GM12878 (cell line): ENCODE measurements at places on chromosomes 12 and 14. TPM values are rescaled to one million over a fixed set of nuclear protein-coding genes. Genes with fewer than 3 reads are reported as not detected.

DNA sequence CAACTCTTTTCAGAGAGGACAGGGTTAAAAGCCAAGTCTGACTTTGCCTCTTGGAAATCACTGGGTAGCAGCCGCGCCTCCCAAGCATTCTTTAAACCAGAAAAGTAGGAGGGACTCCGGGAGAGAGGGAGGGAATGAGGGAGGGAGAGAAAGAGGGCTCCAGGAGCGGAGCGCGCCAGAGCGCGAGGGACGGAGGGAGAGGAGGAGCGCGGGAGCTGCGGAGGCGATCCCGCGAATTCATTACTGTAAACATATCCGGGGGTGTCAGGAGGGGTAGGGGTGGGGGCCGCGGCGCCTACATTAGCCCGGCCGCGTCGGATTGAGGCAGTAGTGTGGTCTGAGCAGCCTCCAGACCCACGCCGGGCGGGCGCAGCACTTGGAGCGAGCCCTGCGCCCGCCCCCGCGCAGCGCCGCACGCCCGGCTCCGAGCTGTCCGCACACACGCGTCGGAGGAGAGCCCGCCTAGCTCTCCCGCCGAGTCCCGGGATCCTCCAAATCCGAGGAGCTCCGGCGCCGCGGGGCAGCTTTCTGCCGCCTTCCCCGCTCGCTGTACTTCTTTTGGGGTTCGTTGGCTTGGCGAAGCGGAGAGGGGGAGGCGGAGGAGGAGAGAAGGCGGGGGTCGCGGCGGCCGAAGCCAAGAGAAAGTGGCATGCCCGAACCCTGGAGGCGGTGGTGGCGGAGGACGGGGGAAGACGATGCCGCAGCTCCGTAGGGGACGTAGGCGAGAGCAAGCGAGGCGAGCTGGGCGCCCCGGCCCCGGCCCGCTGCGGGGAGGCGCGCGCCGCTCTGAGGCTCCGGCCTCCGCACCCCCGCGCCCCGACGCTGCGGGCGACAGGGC lies 3.3 kb downstream of the FLRT2 start:
- H3K4me1 ChIP-seq: no peaks in the 10 kb centered on the region
- no peaks in the 10 kb centered on the region for H3K27me3 ChIP-seq
- no peak overlapping the region for H3K4me3 ChIP-seq
- H3K27ac ChIP-seq: no peak overlapping the region

DNA sequence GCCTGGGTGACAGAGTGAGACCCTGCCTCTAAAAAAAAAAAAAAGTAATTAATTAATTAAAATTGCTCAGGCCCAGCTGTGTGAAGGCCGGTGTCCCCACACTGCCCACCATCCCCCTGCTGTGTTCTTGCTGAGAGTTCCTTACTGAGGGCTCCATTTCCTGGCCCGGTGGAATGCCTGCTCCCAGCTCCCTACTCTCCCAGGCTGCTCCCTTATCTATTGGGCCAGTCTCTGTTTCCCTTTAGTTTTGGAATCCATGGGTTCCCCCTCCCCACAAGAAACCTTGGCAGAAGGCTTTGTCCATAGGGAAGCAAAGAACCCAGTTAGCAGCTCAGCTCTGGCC lies 19.0 kb downstream of the MLXIP start:
- H3K36me3 ChIP-seq: no peaks in the 10 kb centered on the region
- H3K27ac ChIP-seq: no peak overlapping the region
- H3K4me1 ChIP-seq: peaks cover 8% of the 10 kb centered on the region
- no peak overlapping the region for H3K4me3 ChIP-seq

DNA sequence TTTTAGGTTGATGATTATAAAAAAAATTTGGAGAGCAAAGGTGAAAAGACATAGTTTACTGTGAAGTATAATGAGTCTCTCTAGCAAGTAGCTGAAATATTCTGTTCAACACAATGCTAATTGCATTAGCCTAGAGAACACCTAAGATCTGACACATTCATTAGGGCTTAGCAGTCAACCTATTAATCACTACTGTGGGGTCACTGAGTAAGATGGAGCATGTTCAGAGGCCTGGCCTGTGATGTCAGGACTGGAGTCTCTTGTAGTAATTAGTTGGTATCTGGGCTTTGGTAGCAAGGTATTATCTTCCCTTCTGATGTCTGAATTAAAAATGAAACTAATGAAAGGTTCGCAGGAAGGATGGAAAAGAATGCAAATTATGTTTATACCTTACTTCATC lies 112.7 kb downstream of the SLC16A7 start:
- H3K4me3 ChIP-seq: no peak overlapping the region
- no peak overlapping the region for H3K27ac ChIP-seq
- no peaks in the 10 kb centered on the region for H3K36me3 ChIP-seq

DNA sequence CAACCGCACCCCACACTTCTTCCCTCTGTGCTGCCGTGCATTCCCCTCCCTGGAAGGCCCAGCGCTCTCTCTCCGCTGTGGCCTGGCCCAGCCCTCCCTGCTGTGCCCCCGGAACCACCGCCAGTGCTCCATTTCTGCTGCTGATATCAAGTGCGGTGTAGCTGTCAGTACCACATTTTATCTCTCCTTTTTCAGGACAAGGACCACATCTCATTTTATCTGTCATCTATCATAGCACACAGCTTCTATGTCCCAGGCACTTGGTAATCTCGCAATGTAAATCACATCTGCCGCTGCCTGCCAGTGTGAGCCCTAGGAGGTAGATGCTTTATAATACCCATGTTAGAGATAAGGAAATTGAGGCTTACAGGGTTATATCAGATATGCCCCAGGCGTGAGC lies 18.3 kb downstream of the IL31 start:
- no peak overlapping the region for H3K27ac ChIP-seq
- H3K4me3 ChIP-seq: no peak overlapping the region
- no peaks in the 10 kb centered on the region for H3K27me3 ChIP-seq
- no peaks in the 10 kb centered on the region for H3K4me1 ChIP-seq
- no peak for DNase-seq

DNA sequence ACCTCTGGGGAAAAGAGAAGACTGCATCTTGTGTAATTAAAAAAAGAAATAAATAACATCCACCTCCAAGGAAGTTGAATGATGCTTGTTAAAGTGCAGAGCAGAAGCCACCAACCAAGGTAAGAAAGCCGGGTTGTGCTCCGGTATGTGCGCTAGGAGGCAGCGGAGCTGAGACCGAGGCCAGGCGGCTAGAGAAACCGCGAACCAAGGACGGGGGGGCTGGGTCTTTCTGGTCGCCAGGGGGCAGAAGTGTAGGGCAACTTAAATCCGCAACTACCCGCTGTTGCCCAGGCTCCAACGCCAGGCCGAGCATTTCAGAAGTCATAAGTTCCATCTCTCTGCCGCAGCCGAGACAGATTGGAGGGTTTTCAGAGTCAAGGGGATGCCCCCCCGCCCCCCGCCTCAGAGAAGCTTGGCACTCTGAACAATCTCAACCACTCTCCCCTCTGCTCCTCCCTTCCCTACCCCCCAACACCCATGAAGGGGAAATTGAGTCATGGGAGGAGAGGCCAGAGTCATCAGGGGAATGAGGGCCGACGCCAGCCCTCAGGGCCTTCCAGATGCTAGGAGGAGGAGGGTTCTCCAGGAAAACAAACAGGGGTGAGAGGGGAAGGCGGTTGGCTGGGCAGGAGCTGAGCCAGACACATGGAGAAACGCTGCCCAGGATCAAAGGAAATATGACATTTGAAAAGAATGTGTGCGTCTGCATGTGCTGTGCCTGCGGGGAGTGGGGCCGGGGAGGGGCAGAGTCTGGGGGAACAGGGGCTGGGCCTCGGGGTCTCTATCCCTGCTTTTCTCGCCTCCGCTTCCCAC lies 2.2 kb upstream of the NFATC4 start:
- no peak overlapping the region for H3K27ac ChIP-seq
- H3K27me3 ChIP-seq: peaks cover 1% of the 10 kb centered on the region
- peak; percentile 38 for DNase-seq
- peak overlapping the region; percentile 31; the same call in 1 of the 2 replicates for H3K4me3 ChIP-seq
- no peaks in the 10 kb centered on the region for H3K36me3 ChIP-seq

DNA sequence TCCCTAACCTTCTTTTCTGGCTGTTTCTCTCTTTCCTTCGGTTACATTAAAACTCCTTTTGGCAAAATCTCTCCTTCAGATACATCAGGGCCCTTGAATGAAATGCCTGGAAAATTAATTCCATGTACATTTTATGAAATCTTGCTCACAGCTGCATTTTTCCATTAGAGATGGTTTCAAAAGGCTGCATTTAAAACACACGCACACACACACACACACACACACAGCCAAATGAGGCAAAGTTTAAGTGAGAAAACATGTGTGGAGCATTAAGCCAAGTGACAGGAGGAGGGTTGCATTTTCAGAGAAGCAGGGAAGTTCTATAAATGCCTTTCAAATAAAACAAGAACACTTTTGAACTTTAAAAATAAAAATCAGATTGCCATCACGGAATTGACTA lies 216.4 kb downstream of the LRIG3 start:
- H3K27me3 ChIP-seq: no peaks in the 10 kb centered on the region
- no peak overlapping the region for H3K27ac ChIP-seq
- no peak overlapping the region for H3K4me3 ChIP-seq
- no peaks in the 10 kb centered on the region for H3K36me3 ChIP-seq
- H3K4me1 ChIP-seq: no peaks in the 10 kb centered on the region

The SOX5 gene
- polyA plus RNA-seq: 0.08 and 0.38 TPM in 2 replicates

DNA sequence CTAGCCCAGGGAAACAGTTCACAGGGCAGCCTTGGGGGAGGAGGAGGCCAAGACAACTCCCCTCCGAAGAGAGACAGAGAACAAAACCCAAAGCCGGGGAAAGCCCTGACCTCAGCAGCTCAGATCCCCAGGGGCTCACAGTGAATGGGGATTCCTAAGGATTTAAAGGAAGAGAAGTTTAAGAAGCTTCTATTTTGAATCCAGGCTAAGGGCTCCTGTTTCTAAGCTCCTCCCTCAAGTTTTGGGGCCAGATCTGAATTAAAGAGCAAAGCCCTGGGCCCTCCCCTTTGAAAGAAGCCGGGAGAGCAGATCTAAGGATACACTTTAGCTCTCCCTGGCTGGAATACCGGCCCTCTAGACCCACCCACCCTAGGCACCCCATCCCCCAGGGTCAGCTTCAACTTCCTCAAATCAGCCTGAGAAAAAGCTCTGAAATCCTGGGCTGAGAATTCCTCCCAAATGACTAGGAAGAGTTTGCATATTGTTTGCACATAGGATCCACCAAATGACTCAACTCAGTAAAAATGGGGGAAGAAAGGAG lies 3.9 kb downstream of the KDM2B start:
- peak overlapping the region; percentile 50 for H3K27ac ChIP-seq
- H3K27me3 ChIP-seq: no peaks in the 10 kb centered on the region
- DNase-seq: no peak
- H3K4me1 ChIP-seq: peaks cover 19% of the 10 kb centered on the region
- H3K36me3 ChIP-seq: no peaks in the 10 kb centered on the region
- H3K4me3 ChIP-seq: peak overlapping the region; percentile 45

The PCNX1 gene
- 8.6 and 9.3 TPM in 2 replicates for polyA plus RNA-seq

- no peak for DNase-seq
- no peaks in the 10 kb centered on the region for H3K27me3 ChIP-seq
- no peaks in the 10 kb centered on the region for H3K36me3 ChIP-seq
- no peak overlapping the region for H3K4me3 ChIP-seq
Observed at GRCh38 chr12:97016163-97016562, 109.1 kb downstream of the NEDD1 start.

GRCh38 chr12:127909041-127909440 lies 357.9 kb upstream of the TMEM132C start:
- no peak for DNase-seq
- H3K27ac ChIP-seq: no peak overlapping the region
- H3K36me3 ChIP-seq: no peaks in the 10 kb centered on the region

GRCh38 chr12:40146800-40147797 lies 41.2 kb upstream of the SLC2A13 start:
- no peak for DNase-seq
- H3K27me3 ChIP-seq: no peaks in the 10 kb centered on the region
- H3K36me3 ChIP-seq: no peaks in the 10 kb centered on the region
- no peak overlapping the region for H3K4me3 ChIP-seq

- no peaks in the 10 kb centered on the region for H3K4me1 ChIP-seq
- DNase-seq: no peak
- H3K4me3 ChIP-seq: no peak overlapping the region
- no peaks in the 10 kb centered on the region for H3K36me3 ChIP-seq
Observed at GRCh38 chr12:13404111-13404628, 207.6 kb downstream of the EMP1 start.

DNA sequence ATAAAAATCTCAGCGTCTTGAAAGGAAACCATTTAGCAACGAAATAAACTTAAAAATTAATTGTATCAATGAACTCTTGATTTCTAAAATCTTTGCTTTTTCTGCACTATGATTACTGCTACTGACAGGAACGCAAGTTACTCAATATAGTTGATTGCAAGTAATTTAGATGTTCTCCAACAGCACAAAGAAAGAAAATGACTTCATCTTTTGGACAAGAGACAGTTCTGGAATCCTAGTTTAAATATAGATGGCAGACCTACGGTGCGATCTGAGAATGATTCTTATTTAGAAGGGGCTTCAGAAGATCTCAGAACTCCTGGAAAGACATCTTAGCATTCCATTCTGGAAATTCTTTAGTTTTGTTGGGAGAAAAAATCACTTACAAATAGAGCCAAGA lies 1.4 kb upstream of the SUDS3 start:
- no peak overlapping the region for H3K4me3 ChIP-seq
- DNase-seq: no peak
- H3K36me3 ChIP-seq: no peaks in the 10 kb centered on the region
- no peak overlapping the region for H3K27ac ChIP-seq
- H3K4me1 ChIP-seq: peaks cover 3% of the 10 kb centered on the region

GRCh38 chr14:49451938-49452337 lies 134.2 kb downstream of the RPS29 start:
- no peak overlapping the region for H3K4me3 ChIP-seq
- H3K4me1 ChIP-seq: no peaks in the 10 kb centered on the region
- DNase-seq: no peak
- H3K27me3 ChIP-seq: no peaks in the 10 kb centered on the region
- H3K36me3 ChIP-seq: no peaks in the 10 kb centered on the region
- H3K27ac ChIP-seq: no peak overlapping the region

- no peaks in the 10 kb centered on the region for H3K27me3 ChIP-seq
- no peak overlapping the region for H3K4me3 ChIP-seq
- no peak for DNase-seq
- no peaks in the 10 kb centered on the region for H3K4me1 ChIP-seq
Observed at GRCh38 chr12:14264778-14265177, 100.7 kb upstream of the ATF7IP start.

GRCh38 chr14:80930836-80931389 lies 10.6 kb downstream of the CEP128 start:
- peak overlapping the region; percentile 47; the same call in 1 of the 2 replicates for H3K27ac ChIP-seq
- no peaks in the 10 kb centered on the region for H3K36me3 ChIP-seq
- H3K27me3 ChIP-seq: no peaks in the 10 kb centered on the region
- peak overlapping the region; percentile 53 for H3K4me3 ChIP-seq
- H3K4me1 ChIP-seq: peaks cover 29% of the 10 kb centered on the region

The PDE3A gene
- polyA plus RNA-seq: 1.4 and 1.7 TPM in 2 replicates

DNA sequence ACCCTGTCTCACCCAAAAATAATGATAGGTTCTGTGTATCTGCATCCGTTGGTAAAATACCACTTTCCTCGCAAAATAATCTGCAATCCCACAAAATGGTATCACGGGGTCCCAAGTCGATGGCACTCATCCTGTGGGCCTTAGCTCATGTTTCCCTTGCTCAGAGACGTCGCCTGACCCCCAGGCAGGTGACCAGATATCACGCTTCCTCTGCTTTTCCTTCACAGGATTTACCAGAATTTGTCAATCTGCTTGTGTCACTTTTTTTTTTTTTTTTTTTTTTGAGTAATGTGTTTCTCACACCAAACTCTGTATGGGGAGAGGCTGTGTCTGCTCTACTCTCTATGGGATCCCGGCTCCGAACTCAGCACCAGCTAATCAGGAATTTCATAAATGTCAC lies 162.7 kb downstream of the PRKCH start:
- H3K27me3 ChIP-seq: no peaks in the 10 kb centered on the region
- no peak overlapping the region for H3K27ac ChIP-seq
- no peak overlapping the region for H3K4me3 ChIP-seq
- DNase-seq: no peak
- peaks cover 17% of the 10 kb centered on the region for H3K36me3 ChIP-seq
- peaks cover 12% of the 10 kb centered on the region for H3K4me1 ChIP-seq
